ENCODE measurements at places on chromosomes 6 and 20. TPM values are rescaled to one million over a fixed set of nuclear protein-coding genes. Genes with fewer than 3 reads are reported as not detected.

Gene LAMA2
- total RNA-seq, result 0.30 TPM

Gene FAM217A
- total RNA-seq, result not detected

Gene NRSN2
- total RNA-seq, result 62.1 TPM

Gene GZF1
- 7.7 TPM for total RNA-seq

Gene LY86
- total RNA-seq, result not detected

Gene UBE3D
- 3.2 TPM for total RNA-seq

Gene THBS2
- total RNA-seq, result not detected

Gene SEMG1
- not detected for total RNA-seq

Gene ADGB
- total RNA-seq, result not detected

Gene RAE1
- total RNA-seq, result 57.1 TPM

Gene TULP1
- not detected for total RNA-seq

Gene C6orf163
- total RNA-seq, result 0.24 TPM

Gene CD83
- total RNA-seq, result 1.6 TPM

Gene OR2H1
- total RNA-seq, result not detected

Gene HLA-DQB2
- not detected for total RNA-seq

Gene BPIFA3
- total RNA-seq, result not detected
